ENCODE measurements at places on chromosomes 6 and 20. TPM values are rescaled to one million over a fixed set of nuclear protein-coding genes. Genes with fewer than 3 reads are reported as not detected.

Gene LIME1
- total RNA-seq: 4.7 TPM

Gene DSTN
- 615 TPM for total RNA-seq

Gene OOEP
- total RNA-seq: not detected

Gene APCDD1L
- 37.0 TPM for total RNA-seq

Gene TMEM170B
- total RNA-seq: 0.17 TPM

Gene KCNK5
- total RNA-seq: not detected

DNA sequence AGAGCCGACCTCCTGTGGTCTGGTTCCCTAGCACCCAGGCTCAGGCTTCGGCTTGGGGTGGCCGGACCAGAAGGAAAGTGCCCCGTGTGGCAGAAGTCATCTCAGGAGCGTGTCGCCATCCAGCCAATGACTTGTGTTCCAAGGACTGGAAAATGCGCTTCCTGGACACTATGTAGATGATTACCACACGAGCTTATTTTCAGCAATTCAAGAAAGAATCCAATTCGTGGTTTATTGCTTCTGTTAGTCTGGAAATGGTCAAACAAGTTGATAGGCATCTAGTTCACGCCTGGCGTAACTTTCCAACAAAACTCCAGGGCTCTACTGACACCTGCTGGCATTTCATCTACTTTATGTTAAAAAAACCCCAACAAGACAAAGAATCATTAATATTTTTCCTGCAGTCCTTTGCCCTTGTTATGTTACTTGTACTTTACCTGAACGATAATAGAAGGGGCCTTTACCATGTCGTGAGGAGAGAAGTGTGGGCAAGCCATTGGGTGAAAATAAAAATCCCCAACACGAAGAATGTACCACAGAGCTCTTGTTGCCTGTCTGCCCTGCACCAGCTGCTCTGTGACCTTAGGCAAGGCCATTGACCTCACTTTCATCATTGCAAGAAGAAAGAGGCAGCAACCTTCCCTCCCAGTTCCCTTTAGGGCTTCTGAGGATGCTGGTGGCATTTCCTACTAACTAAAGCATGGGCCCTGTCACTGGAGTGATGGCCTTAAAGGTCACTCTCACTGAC is 154.7 kb upstream of the LAMP5 start:
- DNase-seq: peak; percentile 42

GRCh38 chr6:146127447-146128215 is 98.8 kb downstream of the GRM1 start:
- DNase-seq: no peak

DNA sequence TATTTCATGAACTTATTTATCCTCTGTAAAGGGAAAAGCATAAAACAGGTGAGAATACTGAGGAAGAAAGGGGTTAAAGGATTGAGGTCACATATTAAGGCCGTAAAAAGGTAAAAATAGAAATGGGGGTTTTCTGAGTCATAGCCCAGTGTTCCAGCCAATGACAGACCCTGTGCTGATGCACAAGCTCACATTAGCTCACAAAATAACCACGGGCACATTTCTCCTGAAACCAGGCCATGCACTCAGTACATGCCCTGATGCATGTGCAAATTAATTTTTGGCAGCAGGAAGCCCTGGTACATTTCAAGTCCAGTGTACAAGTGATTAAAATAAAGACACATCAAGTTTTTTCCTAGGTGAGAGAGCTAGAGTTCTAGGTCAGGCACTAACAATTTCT is 194.4 kb downstream of the TMEM200A start:
- DNase-seq: peak; percentile 41

GRCh38 chr20:52231230-52231746 is 39.7 kb upstream of the ZFP64 start:
- no peak for DNase-seq

DNA sequence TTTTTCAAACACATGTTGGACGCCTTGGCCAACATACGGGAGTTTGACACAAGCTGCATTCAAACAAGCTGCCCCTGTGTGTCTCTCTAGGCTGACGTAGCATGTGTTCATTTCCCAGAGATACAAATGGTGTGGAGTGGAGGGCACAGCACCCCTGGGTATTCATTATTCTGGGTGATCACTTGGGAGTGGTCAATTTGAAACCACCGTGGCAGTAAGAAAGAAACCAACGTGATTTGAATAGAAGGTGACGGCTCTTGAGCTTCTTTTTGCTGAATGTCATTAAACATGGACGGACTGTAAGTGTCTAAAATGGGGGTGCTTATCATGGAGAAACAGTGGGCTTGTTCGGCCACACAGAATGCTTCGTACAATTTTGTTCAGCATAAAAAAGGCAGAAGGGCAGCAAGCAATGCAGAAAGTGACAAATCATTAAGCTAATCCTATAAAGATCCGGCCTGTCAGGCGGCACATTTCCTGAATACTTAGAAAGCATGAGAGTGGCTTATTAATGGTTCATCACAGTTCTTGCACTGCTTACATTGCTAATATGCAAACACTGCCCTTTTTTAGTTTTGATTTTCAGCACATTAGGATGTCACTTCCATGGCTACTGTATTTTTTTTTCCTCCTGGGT is 1261.9 kb upstream of the CITED2 start:
- no peak for DNase-seq

DNA sequence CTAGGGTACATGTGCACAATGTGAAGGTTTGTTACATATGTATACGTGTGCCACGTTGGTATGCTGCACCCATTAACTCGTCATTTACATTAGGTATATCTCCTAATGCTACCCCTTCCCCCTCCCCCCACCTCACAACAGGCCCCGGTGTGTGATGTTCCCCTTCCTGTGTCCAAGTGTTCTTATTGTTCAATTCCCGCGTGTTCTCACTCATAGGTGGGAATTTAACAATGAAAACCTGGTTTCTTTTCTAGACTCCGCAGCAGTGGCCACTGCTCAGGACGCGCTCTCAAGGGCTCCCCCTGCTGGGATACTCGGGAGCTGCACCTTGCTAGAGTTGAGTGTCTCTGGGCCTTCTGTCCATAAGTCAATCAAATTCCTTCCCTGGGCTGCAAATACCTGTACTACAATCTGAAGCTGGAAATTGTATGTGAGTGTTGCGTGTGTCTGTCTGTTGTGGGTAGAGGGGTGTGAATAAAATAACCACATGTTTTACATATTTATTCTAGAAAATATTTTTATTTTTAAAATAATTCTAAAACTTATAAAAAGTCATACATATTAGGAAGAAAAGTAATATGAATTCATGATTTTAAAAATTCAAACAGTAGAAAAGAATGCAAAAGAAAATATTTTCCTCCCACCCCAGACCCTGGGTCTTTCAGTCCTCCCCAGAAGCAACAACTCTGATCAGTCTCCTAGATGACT is 8.2 kb upstream of the CEP250 start:
- peak; percentile 76 for DNase-seq

GRCh38 chr6:4593951-4594350 is 182.3 kb upstream of the CDYL start:
- no peak for DNase-seq

DNA sequence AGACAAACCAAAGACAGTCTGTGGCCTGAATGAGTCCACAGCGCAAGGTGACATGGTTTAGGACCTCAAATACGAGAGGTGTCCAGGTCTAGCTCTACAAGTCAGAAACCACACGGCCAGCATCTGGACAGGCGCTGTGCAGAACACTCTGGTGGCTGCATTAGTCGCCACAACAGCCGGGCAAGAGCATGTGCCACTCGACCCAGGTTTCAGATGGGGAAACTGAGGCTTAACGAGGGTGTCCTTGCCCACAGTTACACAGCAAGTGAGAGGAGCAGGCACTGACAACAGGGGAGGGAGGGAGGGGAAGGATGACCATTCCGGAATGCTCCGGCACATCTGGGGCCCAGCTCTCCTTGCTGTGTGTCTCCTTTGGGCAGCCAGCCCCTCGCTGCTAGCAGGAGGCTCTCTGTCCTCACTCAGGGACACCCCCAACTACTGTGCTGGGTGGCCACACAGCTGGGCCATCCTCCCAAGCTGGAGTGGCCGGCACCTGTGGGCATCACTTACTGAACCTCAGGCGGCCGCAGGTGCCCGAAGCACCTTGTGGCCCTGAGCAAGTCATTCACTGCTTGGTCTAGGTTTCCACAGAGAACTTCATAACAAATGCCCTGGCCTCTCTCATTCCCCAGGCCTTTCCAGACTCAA is 6.6 kb downstream of the DLL1 start:
- no peak for DNase-seq

GRCh38 chr20:32158351-32158750 is 48.8 kb downstream of the TM9SF4 start:
- DNase-seq: no peak

DNA sequence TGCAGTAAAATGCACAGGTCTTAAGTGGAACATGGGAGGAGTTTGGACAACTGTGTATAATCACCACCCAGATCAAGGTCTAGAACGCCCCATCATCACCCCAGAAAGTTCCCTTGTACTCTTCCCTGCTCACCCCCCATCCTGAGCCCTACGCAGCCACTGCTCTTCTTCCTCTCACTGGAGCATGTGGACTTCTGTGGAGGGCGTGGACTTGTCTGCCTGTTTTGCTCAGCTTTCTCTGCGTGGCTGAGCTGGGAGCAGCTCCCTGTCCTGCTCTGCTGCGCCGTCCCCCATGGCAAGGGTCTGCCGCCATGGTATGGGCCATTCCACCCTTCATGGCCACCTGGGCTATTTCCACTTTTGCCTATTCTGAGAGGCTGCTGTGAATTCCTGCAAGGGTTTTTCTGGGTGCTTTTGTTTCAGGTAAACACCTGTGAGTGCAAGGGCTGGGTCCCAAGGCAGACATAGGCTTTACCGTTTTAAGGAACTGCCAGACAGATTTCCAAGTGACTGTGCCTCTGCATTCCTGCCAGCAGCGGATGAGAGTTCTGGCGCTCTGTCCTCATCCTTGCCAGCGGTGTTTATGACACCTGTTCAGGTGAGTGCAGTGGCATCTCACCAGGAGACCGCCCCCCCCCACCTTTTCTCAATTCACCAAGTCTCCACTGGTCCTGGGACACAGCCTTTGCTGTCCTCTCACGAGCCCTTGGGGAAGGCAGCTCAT is 19.7 kb downstream of the PCK1 start:
- no peak for DNase-seq

DNA sequence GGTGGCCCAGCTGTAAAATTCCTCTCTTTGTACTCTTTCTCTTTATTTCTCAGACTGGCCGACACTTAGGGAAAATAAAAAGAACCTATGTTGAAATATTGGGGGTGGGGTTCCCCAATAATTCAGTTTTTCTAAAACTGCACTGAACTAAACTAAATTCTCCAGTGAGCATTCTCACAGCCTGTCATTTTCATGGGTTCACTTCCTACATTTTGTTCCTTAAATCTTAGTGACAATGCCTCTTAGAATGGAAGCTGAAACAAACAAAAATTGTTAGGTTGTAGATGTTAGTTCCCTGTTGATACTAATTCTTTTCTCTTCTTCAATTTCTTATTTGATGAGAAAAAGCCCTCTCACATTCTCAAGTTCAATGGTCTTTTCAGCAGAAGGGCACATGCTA is 35.8 kb upstream of the IFNGR1 start:
- no peak for DNase-seq

DNA sequence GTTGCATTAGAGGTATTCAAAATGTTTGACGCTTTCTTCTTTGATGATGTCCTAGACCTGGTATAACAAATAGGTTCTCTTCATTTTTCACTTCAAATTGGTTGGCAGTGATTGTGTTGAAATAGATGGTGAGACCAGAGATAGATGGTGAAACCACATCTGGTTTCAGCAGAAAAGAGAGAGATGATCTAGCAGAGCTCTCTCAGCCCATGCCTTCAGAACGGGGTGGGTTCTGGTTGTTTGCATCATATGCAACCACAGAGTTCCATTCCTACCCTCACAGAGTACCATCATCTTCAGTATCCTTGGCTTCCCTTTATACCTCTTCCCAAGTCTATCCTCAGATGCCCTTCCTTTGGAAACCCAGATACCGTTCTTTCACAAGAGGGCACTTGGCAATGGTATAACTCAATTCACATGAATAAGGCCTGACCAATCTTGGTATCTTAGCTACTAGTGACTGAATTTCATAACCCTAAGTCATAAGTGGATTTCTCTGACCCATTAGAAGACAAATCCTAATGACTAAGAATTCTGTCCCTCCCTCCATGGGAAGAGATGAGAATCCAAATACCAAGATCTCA is 93.7 kb downstream of the UBE3D start:
- DNase-seq: no peak

DNA sequence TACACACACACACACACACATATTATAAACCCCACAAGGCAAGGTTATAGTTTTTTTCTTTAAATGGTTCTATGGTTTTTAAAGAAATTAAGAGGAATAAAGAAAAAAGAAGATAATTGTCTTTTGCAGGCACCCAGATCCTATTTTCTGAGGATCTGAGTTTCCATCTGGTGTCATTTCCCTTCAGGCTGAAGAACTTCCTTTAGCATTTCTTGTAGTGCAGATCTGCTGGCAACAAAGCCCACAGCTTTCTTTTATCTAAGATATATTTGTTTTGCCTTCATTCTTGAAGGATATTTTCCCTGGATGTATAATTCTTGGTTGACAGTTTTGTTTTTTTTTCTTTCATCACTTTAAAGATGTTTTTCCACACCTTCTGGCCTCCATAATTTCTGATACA is 57.6 kb upstream of the PMEPA1 start:
- DNase-seq: no peak

DNA sequence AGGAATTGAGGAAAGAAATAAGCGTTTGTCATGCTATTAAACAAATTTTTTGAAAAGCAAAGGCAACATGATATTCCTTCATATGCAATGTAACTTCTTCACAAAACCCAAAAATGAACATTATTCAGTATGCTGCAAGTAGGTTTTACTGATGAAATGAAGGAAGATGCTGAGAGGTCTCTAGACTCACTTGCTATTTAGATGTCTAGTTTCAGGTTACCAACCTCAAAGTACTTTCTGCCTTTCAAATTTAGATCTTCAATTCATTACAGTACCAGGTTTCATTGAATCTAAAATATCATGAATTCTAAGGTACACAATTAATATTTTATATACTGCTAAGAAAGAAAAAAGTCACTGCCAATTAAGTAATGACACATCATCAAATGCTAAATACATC is 39.9 kb downstream of the MYO6 start:
- DNase-seq: no peak

DNA sequence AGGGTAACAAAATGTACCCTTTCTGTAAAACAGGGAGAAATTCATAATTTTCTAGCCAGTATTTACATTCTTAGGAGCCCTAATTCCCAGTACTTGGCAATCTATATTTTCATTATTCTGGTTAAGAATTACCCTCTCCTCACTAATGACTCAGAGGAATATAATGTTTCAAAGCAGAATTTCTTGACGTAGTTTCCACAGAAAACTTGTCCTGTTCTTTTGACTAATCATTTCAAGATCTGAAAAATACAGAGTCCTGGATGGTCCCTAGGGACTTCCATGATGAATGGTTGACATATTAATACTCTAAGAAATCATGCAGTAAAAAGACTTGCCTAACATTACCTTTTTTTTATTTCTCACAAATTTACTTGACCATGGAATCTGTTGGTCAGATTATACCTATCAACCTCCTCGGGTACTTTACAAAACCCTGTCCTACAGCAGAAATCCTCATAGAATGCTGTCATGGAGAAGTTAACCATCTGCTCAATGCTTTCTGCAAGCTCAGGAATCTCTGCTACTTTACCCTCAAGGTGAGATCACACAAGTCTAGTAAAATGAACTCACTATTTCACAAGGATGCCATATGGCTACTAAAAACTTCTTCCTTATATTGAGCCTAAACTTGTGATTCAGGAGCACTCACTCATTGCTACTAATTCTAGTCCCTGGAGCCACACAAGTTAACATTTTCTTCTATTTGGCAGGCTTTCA is 202.1 kb upstream of the CNR1 start:
- DNase-seq: no peak

- no peak for DNase-seq
Observed at GRCh38 chr6:168985705-168986104, 267.9 kb downstream of the THBS2 start.
